Bronchial epithelial cell (primary cell): ENCODE measurements at places on chromosomes 4 and X. TPM values are rescaled to one million over a fixed set of nuclear protein-coding genes. Genes with fewer than 3 reads are reported as not detected.

GRCh38 chr4:158010361-158010760, 162.5 kb downstream of the GASK1B start:
- no peak for DNase-seq

DNA sequence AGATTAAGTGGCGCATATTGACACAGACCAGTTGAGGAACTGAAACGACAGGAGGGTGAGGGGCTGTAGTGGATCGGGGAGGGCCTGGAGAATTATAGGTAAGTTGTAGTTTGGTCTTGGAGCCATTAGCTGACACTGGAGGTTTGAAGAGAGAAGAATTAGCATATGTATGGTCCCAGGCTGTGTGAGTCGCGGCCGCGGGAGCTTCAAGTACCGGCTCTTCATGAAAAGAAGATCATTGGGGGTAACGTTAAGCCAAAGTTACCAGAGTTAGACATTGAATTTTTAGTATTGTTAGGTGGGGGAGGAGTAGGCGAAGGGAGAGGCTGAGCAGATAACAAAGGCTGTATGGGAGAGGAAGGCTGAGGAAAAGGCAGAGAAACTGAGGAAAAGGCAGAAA, 56.5 kb downstream of the ZNF674 start:
- DNase-seq = no peak

- DNase-seq = no peak
Observed at GRCh38 chr4:54818481-54818880, 160.7 kb downstream of the KIT start.

DNA sequence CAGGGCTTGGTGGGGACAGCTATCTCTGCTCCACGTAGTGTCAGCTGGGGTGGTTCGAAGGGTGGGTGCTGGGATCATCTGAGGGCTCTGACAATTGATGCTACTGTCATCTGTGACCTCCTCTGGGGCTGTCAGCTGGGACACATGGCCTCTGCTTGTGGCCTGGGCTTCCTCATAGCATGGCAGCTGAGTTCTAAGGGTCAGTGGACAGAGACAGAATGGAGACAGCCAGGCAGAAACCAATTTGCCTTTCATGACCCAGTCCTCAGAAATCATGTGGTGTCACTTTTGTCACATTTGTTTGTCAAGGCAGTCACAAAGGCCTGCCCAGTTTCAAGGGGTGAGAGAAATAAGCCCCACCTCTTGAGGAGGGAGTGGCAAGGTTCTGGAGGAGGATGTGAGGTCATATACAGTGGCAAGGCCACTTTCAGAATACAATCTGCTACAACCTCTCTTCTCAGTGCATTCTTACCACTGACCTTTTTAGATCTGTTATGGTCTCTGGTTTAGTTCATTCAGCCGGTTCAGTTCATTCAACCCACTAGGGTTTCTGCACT, 103.6 kb upstream of the BCOR start:
- DNase-seq = no peak

Gene GPR119
- not detected in 2 replicates for total RNA-seq

GRCh38 chr4:112167794-112168193, 22.5 kb downstream of the FAM241A start:
- DNase-seq = peak; percentile 91

DNA sequence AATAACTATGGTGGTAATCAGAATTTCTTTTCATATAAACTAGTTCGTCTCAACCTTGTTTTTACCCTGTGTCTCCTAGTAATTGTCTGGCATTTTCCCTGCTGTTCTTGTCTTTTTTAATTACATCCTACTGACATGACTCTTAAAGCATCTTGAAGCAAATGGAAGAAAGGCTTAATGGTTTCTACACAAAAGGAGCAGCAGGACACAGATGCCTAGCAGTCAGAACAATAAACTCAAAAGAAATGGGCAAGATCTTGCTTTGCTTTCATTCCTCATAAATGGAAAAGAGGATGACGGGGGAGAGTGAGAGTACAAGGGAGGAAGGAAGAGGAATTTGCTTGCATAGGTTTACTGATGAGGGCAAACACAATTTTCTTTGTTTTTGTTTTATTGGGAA, 293.2 kb upstream of the EMCN start:
- no peak for DNase-seq

GRCh38 chr4:144633215-144633614, 12.7 kb upstream of the HHIP start:
- DNase-seq = no peak

DNA sequence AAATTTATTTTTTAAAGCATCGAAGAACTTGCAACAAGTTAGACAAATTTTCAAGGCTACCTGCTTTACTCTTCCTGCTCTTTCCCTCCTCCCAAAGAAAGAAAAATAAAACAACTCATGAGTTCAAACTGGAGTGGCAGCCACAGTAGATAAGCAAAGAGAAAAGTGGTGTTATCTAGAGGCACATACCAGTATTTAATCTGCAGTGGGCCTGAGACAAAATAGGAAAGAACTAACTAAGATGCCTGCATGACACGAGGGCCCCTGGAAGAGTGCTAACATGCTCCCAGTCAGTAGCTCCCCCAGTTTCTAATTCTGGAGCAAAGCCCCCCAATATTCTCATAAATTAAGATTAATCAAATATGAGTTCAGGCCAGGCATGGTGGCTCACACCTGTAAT, 7.9 kb downstream of the ARL9 start:
- no peak for DNase-seq

Gene PABPC4L
- under 0.01 TPM in 2 replicates for total RNA-seq
